ENCODE measurements at places on chromosomes 12 and 14.

GRCh38 chr12:110279566-110280375 lies 1.3 kb upstream of the ATP2A2 start:
- DNase-seq, result no peak

- DNase-seq, result no peak
Observed at GRCh38 chr12:45966486-45966885, 23.9 kb downstream of the SCAF11 start.

DNA sequence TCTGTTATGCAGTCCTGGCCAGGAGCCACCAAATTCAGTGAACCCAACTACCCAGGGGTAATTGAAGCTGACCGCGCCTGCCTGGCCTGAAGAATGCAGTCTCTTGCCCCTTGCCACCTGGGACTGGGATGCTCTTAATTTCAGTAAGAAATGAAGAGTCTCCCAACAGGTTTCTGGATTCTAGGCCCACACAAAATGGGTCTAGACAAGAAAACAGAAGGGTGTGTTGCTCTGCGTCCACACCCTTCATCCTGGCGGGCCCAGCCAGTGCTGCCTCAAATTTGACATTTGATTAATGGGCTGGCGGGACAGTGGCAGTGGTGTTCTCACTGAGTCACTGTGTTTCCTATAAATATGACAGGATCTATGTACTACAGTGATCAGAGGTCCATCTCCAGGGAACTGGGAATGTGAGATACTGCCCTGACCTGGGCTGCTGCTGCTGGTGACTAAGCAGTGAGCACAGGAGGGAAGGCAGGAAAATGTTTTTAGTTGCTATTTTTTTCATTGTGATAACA lies 6.5 kb downstream of the TMEM253 start:
- no peak for DNase-seq

DNA sequence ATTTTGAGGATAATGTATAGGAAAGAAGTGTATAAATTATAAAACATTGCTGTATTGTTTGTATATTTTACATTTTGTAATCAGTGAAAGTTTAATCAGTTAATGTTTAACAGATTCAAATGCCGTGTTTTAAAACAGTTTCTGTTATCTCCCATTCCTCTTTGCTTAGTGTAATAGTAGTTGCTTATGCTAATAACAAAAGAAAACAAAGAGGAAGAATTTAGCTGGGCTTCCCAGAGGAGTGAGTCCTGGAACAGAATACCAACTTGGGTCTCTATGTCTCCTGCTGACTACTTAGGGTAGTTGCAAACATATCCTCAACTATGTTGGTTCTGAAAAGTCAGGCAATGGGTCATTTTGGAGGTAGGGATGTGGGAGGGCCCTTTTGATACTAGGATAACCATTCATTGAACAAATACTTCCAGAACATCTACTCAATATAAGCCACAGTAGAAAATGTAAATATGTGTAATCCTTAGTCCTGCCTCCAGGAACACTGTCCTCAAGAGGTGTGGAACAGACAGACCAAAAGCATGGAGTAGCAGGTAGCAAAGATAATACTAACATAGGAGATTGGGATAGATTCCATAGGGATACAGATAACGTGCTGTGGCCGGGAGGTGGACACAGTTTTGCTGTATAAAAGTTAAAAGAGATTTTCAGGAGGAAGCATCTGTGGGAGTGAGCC lies 36.1 kb upstream of the EVL start:
- DNase-seq, result no peak

DNA sequence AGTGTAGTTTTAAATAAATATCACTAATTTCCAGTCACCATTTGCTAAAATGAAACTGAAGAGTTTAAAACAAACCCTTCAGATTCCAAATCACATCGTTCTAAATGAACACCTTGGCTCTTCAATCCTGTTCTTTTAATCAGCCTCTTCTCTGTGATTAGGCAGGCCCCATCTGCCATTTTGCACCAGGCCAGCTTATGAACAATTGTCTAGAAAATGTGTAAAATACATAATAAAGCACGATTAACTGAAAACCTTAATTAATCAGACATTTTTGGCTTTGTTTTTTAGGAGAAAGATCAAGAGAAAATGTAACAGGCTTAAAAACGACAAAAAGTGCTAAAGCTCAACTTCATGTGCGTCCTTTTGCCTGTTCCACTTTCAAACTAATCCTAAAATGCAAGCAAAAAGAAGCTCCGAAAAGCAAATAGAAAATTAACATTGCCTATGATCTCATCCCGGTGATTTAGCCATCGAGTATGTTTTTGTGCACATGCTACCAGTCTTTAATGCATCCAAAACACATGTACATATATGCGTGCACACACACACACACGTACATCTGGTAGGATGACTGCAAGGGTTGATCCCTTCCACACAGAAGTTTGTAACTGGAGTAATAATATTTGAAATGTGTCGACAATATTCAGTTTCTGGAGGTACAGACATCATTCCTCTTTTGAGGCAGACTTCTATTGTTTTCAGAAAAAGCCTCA lies 288.6 kb downstream of the FOXN3 start:
- DNase-seq, result no peak

- no peak for DNase-seq
Observed at GRCh38 chr12:19847294-19848059, 408.2 kb downstream of the AEBP2 start.

- DNase-seq, result no peak
Observed at GRCh38 chr14:31068235-31068634, 42.1 kb upstream of the STRN3 start.

GRCh38 chr14:35353409-35354172 lies 51.0 kb downstream of the NFKBIA start:
- no peak for DNase-seq

Data from HFF-Myc (cell line).